Naive thymus-derived CD4-positive, alpha-beta T cell (primary cell): ENCODE measurements at places on chromosomes 2 and 18. TPM values are rescaled to one million over a fixed set of nuclear protein-coding genes. Genes with fewer than 3 reads are reported as not detected.
A peak's percentile ranks its signal among the peaks of the same experiment; 100 is the strongest.

The CCDC68 gene
- total RNA-seq = not detected

The CD8B2 gene
- not detected in 2 replicates for total RNA-seq

- DNase-seq = no peak
These were observed 20.1 kb upstream of the FN1 start for GRCh38 chr2:215455958-215456357.

DNA sequence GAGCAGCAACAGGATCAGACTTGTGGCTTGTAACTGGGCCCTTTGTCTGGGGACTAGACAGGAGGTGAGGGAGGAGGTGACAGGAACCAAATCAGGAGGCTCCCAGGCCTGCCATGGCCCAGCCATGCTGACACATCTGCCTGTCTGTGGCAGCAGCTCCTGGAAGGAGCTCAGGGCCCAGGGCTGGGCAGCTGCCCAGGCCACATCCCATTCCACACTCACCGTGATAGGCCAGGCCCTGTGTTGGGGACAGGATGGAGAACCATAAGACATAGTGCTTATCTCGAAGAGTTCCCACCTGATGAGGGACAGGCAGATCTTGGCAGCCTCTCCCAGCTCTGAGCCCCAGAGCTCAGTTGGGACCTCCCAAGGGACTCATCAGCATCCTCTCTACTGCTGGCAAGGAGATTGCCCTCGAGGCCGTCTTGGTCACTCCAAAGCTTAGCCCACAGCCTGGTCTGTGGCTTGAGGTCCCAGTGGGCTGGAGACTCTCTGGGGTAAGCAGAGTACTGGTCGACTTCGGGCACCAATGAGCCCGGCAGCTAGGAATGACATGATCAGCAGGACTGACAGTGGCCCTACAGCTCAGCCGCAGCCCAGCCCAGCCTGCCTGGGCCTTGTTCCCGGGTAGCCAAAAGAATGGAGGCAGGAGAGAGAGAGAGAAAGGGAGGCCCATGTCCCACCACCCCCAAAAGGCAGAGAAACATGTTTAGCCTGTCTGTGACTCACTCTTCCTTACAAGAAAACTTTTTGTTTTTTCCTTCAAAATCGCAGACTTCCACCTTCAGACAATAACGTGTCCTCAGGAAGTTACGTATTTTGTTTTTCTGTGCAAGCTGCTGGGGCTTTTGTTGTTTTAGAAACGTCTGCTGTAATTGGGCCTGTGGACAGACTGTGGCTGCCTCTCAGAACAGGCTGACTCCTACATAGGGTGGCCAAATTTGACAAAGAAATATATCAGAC is 82.1 kb downstream of the HS1BP3 start:
- DNase-seq = no peak

- DNase-seq = no peak
These were observed 251.7 kb downstream of the TSN start for GRCh38 chr2:122007126-122007525.

- no peak for DNase-seq
These were observed 83.9 kb upstream of the SLC39A10 start for GRCh38 chr2:195572895-195573683.

DNA sequence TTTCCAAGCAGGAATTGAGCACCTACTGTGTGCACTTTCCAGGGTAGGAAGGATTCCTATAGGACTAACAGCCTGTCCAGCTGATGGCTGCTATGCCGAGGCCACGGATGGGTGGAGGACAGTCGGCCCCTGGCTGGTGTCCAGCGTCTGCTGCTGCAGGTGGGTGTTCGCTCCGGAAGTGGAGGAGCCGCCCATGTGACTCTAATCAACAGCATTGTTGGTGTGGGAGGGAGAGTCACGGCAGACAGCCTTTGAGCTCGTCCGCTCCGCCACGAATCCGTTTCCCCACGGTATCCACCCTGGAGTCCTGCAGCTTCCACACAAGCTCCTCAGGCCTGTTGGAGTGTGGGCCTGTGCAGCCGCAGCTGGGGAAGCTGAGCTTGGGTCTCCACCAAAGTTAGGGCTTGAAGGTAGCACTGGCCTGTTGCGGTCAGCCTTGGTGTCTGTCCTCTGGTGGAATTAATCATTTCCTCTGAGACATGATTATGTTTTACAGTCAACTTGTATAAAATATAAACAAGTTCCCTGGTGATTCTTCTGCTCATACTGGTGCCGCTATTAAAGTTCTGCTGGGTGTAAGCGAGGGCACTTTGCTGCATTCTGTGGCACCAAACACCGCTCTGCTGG is 185.9 kb upstream of the TPO start:
- DNase-seq = no peak

DNA sequence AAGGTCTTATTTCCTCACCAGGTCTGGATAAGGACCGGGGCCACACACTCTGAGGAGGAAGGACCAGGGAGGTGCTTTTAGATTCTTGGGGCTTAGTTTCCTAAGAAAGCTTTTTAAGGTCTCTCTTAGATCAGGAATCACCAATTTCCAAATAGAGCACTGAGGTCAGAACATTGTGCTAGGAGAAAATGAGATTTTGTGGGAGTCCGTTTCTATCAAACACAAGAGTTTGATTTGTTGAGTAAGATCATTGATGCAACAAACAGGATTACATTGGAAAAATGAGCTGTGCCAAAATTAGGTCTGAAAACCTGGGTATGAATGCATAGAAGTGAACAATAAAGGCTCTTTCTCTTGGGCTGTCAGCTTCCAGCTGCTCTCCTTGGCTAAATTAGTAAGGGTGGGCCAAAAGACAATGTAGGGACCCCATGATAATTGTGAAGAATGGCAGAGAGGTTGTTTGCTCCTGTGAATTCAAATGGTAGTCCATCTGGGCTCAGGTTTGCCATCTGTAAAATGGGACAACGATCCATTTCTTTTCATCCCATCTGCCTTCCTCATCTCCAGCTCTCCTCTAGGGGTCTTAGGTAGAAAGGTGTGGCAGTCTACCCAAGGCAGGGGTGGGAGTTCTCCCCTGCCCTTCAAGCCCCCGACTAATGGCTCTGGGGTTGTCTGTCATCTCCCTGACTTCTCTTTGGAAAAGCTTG is 20.0 kb downstream of the IGFBP2 start:
- DNase-seq = no peak

DNA sequence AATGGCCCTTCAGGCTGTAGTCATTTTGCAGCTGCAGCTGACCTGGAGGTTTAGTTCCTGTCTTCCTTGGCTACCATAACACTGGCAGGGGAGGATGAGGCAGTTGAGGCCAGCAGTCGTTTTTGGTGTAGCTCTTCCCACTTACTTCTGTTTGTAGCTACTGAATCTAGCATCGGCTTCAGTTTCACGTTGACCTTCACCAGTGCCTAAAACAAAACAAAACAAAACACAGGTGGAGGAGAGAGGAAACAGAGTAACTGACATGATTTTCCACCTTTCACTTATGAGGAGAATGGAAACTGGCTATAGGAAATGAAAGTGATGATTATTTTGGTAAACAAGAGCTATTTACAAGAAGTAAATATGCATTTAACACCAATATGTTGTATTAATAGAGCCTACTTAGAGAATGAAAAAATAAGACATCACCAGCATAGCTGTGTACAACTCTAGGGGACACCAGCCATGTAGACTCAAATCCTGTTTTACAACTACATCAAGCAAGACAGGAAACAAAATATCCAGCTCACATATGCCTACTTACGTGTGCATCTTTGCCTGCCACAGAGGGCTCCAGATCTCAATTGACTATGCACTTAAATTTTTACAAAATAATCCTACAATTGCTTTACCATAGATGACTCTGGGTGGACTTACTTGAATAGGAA is 236.9 kb downstream of the AGPS start:
- DNase-seq = no peak

The TTC21B gene
- total RNA-seq = 33.0 TPM

DNA sequence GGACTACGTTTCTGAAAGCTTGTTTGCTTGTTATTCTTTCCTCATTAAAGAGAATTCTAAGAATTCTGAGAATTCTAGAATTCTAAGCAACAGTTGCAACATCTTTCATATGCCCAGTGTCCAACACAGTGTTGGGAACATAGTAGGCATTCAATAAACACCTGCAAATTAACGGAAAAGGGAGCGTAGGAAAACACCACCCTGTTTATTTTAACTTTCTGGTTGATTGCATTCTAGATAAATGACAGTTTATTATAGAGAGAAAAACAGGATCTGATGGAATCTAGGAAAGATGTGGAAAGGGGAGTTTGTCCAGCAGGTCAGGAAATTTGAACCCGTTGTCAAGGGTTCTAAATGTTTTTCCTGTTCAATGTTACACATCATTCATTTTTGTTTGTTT is 24.2 kb upstream of the EFEMP1 start:
- DNase-seq = no peak

DNA sequence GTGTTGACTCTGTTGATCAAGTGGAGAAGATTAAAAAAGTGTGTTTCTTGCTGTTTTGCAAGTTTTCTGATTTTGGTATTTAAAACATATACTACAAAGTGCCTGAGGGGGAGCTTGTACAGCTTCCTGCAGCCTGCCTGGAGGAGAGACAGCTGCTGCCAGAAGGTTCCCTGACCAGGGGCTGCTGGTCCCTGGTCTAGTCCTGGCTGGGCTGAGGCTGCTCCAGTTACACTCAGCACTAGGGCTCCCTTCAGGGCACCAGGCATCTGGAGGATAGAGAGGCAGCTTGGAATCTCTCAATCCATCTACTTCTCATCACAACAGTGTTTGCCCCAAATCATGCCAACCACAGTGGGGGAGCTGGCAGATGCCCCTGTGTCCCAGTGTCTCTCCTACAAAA is 4.8 kb downstream of the MC2R start:
- DNase-seq = no peak

- no peak for DNase-seq
These were observed 53.2 kb upstream of the GPR17 start for GRCh38 chr2:127592761-127593227.

DNA sequence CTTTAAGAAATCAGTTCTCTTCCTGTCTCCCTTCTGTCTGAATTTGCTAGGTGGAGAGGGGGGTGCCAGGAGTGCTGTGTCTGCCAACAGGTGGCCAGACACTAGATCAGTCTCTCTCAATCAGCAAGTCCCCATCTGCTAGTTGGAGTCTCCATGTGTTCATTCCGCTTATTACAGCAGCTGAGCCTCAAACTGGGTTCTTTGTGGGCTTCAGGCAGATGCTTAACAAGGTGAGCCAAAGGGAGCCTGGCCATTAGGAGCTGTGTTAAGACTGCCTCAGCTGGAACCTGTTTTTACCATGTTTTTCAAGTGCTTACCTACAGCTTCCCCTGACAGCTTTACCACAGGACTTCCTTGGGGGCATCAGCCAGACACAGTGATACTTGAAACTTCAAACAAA is 401.9 kb downstream of the LRP1B start:
- DNase-seq = no peak

DNA sequence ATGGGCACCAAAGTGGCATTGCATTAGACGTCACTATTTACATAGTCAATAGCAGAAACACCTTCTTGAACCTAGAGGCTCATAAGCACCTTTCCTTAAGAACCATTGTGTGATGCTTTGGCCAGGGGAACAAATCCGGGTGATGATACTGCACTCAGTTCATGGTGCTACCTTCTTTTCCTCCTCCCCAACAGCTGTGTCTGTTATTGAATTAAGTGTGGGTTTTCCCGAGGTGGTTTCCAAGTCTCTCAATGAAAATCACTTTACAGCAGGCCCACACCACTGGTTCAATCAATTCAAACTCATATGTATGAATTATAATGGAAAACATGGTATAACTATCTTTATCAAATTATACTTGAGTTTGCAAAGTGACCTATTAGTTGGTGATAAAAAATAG is 9.3 kb upstream of the EFEMP1 start:
- no peak for DNase-seq

GRCh38 chr2:230219419-230220331 is at the start of gene SP110:
Gene SP110 (minus strand): TSS chr2:230219984. CDS start chr2:230216927, 3,057 bp downstream.
- DNase-seq = peak; percentile 83

- DNase-seq = no peak
These were observed 66.3 kb downstream of the MYO5B start for GRCh38 chr18:50128506-50129271.

GRCh38 chr2:49687918-49688317 is 533.6 kb upstream of the FSHR start:
- no peak for DNase-seq

GRCh38 chr18:35580701-35581539 is 620 bp upstream of the GALNT1 start:
- DNase-seq = peak; percentile 62

GRCh38 chr2:51711766-51712165 is 679.8 kb upstream of the NRXN1 start:
- no peak for DNase-seq

- DNase-seq = no peak
These were observed 96.1 kb upstream of the CSRNP3 start for GRCh38 chr2:165373278-165374010.

DNA sequence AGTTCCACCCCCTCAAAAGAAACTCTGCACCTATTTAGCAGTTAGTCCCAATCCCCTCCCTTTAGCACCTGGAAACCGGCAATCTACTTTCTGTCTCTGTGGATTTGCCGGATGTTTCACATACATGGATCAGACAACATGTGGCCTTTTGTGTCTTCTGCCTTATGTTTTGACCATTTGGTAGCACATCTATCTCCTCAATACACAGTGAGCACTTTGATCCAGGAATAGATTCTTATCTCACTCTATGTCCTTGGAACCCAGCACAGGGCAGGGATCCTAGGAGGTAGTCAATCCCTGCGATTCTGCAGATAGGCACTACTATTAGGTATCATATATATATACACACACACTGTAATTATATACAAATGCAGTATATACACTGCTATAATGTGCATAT is 3.8 kb upstream of the OTOF start:
- DNase-seq = no peak

DNA sequence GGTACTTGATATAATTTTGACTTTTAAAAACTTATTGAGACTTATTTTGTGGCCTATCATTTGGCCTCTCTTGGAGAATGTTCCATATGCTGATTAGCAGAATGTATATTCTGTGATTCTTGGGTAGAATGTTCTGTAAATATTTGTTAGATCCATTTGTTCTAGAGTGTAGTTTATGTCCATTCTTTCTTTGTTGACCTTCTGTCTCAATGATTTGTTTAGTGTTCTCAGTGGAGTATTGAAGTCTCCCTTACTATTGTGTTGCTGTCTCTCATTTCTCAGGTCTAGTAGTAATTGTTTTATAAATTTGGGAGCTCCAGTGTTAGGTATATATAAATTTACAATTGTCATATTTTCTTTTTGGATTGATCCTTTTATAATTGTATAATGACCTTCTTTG is 349.6 kb upstream of the CWC22 start:
- no peak for DNase-seq

The CRYGD gene
- total RNA-seq = not detected

- no peak for DNase-seq
These were observed 146.6 kb downstream of the VAPA start for GRCh38 chr18:10060469-10060782.

The DSG4 gene
- not detected in 2 replicates for total RNA-seq

The FLACC1 gene
- 7.4 TPM for total RNA-seq

- no peak for DNase-seq
These were observed at the start of gene SCTR for GRCh38 chr2:119523952-119524694. Gene SCTR (minus strand): TSS chr2:119524483. CDS start chr2:119524226, 257 bp downstream.

DNA sequence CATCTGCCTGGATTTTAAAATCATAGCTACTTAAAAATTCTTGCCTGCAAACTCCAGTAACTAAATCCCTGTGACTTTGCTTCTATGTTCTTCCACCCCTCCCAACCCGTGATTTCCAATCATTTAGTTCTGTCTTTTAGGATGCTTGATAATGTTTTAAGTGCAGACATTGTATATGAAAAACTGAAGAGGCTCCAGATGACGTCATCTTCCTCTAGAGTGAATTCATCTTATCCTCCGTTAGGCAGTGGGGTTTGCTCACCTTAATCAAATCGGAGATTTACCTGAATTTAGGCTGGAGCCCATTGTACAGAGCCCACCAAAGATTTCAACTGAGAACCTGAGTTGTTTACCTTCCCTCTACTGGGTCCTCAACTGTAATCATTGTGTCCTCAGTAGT is 10.9 kb downstream of the FBXO48 start:
- no peak for DNase-seq

The EFR3B gene
- 0.07 and 0.10 TPM in 2 replicates for total RNA-seq
